Adrenal gland (tissue), 19 donors: ENCODE measurements at places on chromosomes 4 and X.

GRCh38 chr4:79993476-79993875, 79.6 kb downstream of the ANTXR2 start:
- DNase-seq: no peak

- no peak for DNase-seq
Observed at GRCh38 chrX:116238567-116239255, 68.2 kb downstream of the AGTR2 start.

GRCh38 chrX:17395154-17395553, 20.2 kb downstream of the NHS start:
- DNase-seq: no peak

GRCh38 chr4:151218343-151218742, 58.6 kb upstream of the PRSS48 start:
- DNase-seq: no peak

- no peak for DNase-seq
Observed at GRCh38 chr4:180710628-180711337, 1532.4 kb upstream of the TENM3 start.

- no peak for DNase-seq
Observed at GRCh38 chr4:169975838-169976796, 50.1 kb downstream of the MFAP3L start.

DNA sequence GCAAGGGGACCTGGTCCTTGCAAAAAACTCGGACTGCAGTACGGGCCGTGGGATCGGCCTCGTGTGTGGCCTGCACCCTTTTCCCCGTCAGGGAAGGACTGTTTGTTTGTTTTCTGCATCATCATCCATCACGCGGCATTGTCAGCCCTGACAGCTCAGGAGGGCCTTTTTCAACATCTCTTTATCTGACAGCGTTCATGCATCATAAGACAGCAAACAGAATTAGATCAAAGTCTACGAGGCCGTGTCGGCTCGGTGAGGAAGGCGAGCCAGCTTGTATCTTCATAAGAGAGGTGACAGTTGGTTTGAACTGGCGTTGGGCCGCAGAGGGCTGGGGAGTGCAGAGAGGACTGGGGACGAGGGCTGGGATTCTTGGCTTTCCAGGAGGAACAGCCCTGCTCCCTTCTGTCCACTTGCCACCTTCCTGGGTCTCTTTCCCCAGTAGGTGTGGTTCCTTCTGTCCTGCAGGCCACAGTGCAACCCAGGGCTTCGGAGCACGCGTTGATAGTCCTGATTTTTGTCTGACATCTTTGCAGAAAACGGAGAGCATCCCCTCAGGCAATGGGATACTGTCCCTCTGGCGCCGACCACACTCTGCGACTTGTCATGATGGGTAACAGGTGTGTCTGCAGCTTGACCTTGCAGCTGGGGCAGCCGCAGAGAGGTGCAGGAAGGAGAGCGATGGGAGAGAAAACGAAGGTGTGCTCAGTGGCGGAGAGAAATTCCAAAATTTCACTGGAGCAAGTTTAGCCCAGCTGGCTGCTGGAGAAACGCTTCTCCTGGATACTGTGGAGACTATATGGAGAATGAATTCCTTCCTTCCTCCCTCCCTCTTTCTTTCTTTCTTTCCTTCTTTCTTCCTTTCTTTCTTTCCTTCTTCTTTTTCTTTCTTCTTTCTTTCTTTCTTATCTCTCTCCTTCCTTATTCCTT, 104.0 kb upstream of the SHOX start:
- DNase-seq: no peak

DNA sequence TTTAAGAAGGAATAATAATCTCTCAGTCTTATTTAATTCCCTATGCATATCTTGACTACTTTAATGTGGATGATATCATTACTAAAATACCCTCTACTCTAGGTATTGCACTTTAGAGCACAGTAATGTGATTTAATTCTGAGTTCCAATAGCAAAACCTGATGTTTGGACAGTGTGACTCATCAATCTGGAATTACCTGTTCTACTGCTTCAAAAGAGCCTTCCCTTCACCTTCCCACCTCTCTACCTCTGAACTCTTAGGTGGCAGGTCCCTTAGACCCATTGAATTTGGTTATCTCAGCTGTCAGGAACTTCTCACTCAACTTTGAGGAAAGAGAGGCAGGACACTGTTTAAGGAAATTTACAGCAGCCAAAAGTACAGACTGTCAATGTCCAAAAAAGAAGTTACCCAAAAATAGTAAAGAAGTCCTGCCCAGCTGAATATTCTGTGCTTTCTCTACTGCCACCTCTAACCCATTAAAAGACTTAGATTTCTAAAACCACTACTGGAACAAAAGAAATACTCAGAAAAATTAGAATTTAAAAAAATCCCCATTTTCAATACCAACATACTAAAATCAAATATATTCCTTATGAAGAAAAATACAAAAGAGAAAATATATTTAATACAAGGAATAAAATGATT, 123.1 kb upstream of the GPM6A start:
- no peak for DNase-seq

DNA sequence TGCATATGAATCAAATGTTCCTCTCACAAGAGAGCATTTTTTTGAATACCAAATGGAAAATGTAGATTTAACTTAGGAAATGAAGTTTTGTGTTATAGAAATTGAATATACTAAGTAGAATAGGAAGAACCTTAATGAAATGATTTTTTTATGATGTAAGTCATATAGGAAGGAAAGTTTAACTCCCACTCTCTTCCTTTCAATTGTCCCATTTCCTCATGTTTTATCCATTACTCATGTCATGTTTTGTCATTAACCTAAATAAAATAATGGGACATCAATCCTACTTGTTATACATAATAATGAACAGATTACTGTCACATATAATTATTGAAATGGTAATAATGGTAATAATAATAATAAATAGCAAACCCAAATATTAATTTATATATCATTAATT, 22.7 kb upstream of the SRD5A3 start:
- DNase-seq: no peak

- no peak for DNase-seq
Observed at GRCh38 chr4:114606245-114606644, 7.6 kb downstream of the UGT8 start.

DNA sequence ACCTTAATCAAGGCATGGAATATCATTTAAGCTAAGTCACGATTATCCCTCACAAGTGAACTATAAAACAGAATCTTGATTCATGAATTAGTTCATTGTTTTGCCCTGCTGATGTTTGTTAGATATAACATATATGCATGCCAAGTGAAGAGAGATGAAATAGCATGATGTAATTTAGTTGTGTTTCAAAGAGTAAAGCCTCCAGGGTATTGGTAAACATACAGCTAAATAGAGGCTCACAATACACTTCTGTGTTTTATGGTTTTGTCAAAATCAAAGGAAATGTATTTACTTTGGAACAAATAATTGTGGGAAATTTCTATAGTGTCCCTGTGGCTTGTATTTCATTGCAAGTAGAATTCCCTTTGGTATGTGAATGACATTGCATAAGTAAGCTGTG, 69.0 kb upstream of the LEF1 start:
- no peak for DNase-seq

DNA sequence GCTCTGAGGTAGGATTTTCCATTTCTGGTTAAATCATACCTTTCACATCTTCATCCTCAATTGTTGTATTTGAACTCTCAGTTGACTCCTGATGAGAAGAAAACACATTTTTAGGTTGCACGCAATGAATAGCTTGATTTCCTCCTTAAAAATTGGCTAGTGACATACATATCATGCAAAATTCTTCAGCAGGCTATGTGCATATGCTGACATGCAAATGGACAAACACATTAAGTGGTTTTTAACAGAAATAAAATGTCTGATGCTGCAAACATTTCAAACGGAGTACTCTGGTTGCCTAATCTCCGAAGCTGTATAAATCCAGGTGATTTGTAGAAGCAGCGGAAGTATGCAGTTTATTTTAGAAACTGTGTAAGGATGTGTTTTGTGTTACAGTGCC, 261.1 kb downstream of the CAMK2D start:
- DNase-seq: no peak

- DNase-seq: no peak
Observed at GRCh38 chrX:46961097-46961496, 48.9 kb downstream of the JADE3 start.

- no peak for DNase-seq
Observed at GRCh38 chr4:55819634-55820033, at the start of gene EXOC1L. Gene EXOC1L, plus strand, starts transcription at chr4:55819790. Its CDS starts 237 bp downstream, at chr4:55820027.

GRCh38 chrX:110146521-110146920, 143.6 kb downstream of the TMEM164 start:
- peak; percentile 43 for DNase-seq

DNA sequence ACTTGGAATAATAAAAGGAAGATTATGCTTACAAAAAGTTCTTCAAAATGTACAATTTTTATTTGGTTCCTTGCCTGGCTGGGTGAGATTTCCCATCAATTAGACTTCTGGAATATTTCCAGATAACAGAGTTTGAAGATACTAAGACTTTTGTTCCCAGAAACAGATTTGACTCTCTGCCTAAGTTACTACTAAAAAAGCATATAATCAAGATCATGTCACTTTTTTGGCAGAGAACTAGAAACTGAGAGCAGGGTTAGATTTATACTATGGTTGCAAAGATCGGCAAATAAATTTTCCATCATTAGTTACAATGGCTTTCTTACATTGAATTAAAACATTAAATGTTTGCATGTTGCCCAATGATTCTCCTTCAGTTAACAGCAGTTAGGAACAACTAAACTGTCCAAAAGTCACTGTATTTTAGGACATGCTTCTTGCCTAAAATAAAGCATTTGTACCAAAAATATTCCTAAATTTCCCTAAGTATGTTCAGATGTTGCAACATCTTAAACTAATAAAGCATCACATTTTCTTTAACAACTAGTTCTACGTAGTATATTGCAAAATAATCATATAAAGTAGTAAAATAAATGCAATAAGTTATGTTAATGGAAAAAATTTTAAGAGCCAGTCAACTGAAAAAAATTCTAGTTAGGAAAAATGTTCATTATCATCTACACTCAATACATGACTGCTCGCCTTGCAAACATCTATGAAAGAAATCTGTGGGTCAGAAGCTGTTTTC, 73.0 kb downstream of the SEC24D start:
- DNase-seq: no peak

GRCh38 chr4:125049711-125050110, 265.0 kb upstream of the FAT4 start:
- no peak for DNase-seq

GRCh38 chr4:87851953-87852352, 19.2 kb downstream of the MEPE start:
- DNase-seq: no peak

DNA sequence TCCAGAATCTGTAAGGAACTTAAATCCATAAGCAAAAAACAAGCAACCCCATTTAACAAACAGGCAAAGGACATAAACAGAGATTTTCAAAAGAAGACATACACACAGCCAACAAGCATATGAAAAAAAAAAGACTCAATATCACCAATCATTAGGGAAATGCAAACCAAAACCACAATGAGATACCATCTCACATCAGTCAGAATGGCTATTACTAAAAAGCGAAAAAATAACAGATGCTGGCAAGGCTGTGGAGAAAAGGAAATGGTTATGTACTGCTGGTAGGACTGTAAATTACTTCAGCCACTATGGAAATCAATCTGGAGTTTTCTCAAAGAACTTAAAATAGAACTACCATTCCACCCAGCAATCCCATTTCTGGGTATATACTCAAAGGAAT, 156.8 kb upstream of the RADX start:
- DNase-seq: no peak

GRCh38 chr4:128060121-128060698, 902 bp upstream of the LARP1B start:
- no peak for DNase-seq

GRCh38 chrX:7147413-7147977, at the start of gene STS:
Gene STS, plus strand, starts transcription at chrX:7147712. Its CDS starts 105,488 bp downstream, at chrX:7253200.
- peak; percentile 24 for DNase-seq

GRCh38 chr4:134777606-134778005, 576.0 kb upstream of the PABPC4L start:
- DNase-seq: no peak

GRCh38 chrX:34381241-34381640, 249.1 kb upstream of the FAM47A start:
- DNase-seq: no peak

- DNase-seq: no peak
Observed at GRCh38 chr4:2081540-2081939, 22.4 kb downstream of the NAT8L start.

GRCh38 chr4:39480902-39481695, 22.2 kb downstream of the LIAS start:
- DNase-seq: no peak

- no peak for DNase-seq
Observed at GRCh38 chrX:42089031-42089430, 165.7 kb upstream of the CASK start.

GRCh38 chr4:117134386-117134785, 49.0 kb upstream of the TRAM1L1 start:
- no peak for DNase-seq

GRCh38 chr4:8150152-8151090, 8.2 kb downstream of the ABLIM2 start:
- no peak for DNase-seq

GRCh38 chr4:20883231-20883630, 183.0 kb downstream of the PACRGL start:
- DNase-seq: no peak

GRCh38 chr4:108446556-108446955, 173.8 kb upstream of the RPL34 start:
- no peak for DNase-seq

GRCh38 chrX:46327566-46328115, 217.6 kb downstream of the ZNF674 start:
- DNase-seq: peak; percentile 87

DNA sequence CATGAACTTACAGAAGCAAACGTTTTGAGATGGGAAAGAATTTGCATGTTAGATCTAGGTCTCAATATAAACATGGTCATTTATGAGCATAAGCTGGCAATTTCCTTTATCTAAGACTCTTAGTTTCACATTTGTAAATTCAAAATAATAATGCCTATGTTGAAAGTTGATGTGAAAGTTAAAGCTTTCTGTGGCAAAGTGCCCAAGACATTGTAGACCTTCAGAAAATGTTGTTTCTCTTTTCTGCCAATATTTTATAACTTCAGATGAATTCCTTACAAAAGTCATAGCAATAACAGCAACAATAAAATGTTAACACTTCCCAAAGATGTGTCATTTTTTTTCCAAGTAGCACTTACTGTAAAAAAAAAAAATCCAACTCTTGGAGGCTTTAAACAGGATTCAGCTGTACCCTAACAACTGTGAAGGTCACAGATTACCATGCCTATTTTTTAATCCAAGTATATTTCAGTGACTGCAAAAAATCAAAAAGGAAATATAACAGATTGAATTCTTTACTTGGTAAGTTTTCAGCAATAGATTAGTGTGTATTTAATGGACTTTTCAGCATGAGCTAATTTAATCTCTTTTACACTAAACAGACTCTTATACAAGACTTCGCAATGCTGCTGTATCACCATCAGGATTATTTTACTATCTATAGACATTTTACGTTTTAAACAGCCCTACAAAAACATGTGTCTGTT, 206.5 kb upstream of the PDE5A start:
- no peak for DNase-seq

- no peak for DNase-seq
Observed at GRCh38 chr4:182560358-182560757, 317.2 kb downstream of the TENM3 start.

- DNase-seq: no peak
Observed at GRCh38 chrX:144334577-144334976, 450.7 kb downstream of the UBE2NL start.
